T-cell (primary cell): ENCODE measurements at places on chromosomes 4 and X. TPM values are rescaled to one million over a fixed set of nuclear protein-coding genes. Genes with fewer than 3 reads are reported as not detected.

SYP gene
- total RNA-seq, result 0.53 TPM

DNA sequence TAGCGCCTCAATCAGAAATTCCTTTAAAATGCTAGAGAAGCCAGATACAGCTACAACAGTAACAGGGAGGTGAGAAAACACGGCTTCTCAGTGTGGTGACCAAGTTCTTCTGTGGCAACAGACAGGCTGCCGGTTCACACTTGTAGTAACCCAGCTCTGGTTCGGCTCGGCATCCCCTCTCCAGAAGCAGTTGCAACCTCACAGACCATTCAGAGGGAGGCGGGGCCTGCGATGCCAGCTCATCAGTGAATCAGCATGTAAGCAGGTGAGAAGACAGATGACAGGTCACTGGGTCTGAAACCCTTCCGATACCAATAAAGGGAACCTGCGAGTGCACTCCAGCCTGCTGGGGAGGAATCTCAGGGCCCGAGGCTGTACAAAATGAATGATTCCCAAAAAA, 251.0 kb downstream of the KCNIP4 start:
- no peaks in the 10 kb centered on the region for H3K4me1 ChIP-seq
- no peak overlapping the region for H3K27ac ChIP-seq
- H3K27me3 ChIP-seq, result peaks cover 3% of the 10 kb centered on the region
- no peaks in the 10 kb centered on the region for H3K36me3 ChIP-seq

GPR82 gene
- 0.22 TPM for total RNA-seq

DNA sequence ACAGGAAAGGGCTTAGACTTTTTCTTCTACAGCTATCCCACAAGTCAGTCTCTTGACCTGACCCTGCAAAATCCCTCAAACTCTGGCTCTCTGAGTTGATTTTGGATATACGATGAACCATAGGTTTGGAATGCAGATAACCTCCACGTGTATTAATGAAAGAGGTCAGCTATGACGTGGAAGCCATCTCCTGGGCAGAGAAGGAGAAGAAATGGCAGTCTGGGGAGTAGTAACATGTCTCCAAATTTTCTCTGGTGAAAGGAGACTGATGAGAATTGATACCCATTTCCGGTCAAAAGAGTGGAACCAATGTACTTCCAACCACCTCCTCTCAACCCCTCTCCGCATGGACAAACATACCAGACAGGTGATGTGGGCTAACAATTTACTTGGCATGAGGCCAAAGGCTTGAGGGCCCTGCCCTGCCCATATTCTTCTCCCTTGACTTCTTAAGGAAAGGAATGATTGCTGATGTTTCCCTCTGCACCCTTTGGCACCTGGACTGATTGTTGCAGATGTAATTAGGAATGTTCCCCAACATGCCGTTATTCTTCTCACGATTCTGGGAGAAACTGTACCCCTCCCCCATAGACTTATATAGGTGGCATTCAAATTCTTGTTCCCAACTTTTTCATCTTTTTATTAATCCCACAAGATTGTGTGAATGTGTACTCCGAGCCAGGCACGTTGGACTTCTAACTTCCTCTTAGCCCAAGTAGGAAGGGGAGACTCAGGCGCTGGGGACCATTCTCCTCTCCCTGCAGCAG, 580 bp upstream of the PLS3 start:
- no peak for DNase-seq
- no peaks in the 10 kb centered on the region for H3K36me3 ChIP-seq

NDP gene
- total RNA-seq, result not detected

PFKFB1 gene
- 0.95 TPM for total RNA-seq

IGFBP7 gene
- total RNA-seq, result 2.4 TPM

- no peak overlapping the region for H3K27ac ChIP-seq
- H3K4me3 ChIP-seq, result no peak overlapping the region
- H3K4me1 ChIP-seq, result no peaks in the 10 kb centered on the region
- H3K36me3 ChIP-seq, result no peaks in the 10 kb centered on the region
- no peak for DNase-seq
- no peaks in the 10 kb centered on the region for H3K27me3 ChIP-seq
These were observed 126.3 kb upstream of the EMCN start for GRCh38 chr4:100644150-100644549.

SPANXA2 gene
- total RNA-seq, result not detected

GRCh38 chr4:153114771-153115321, 89.4 kb upstream of the TRIM2 start:
- H3K4me1 ChIP-seq, result peaks cover 66% of the 10 kb centered on the region
- H3K27me3 ChIP-seq, result no peaks in the 10 kb centered on the region
- DNase-seq, result peak; percentile 58
- no peaks in the 10 kb centered on the region for H3K36me3 ChIP-seq

- H3K36me3 ChIP-seq, result no peaks in the 10 kb centered on the region
- H3K27ac ChIP-seq, result no peak overlapping the region
- no peaks in the 10 kb centered on the region for H3K4me1 ChIP-seq
- no peak for DNase-seq
These were observed 81.1 kb downstream of the CLCN5 start for GRCh38 chrX:50003467-50003866.

- no peaks in the 10 kb centered on the region for H3K36me3 ChIP-seq
- H3K27me3 ChIP-seq, result no peaks in the 10 kb centered on the region
- H3K27ac ChIP-seq, result no peak overlapping the region
These were observed 459.9 kb upstream of the BOD1L1 start for GRCh38 chr4:14087459-14087858.

DNA sequence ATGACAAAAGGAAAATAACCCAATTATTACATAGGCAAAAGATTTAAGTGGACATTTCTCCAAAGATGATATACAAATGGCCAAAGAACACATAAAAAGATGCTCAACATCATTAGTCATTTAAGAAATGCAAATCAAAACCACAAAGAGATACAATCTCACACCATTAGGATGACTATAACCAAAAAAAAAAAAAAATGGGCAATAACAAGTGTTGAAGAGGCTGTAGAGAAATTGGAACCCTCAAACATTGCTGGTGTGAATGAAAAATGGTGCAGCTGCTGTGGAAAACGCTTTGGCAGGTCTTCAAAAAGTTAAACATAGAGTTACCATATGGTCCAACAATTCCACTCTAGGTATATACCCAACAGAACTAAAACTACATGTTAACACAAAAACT, 5.6 kb upstream of the PRDX4 start:
- no peaks in the 10 kb centered on the region for H3K27me3 ChIP-seq
- H3K27ac ChIP-seq, result no peak overlapping the region
- H3K36me3 ChIP-seq, result peaks cover 2% of the 10 kb centered on the region
- DNase-seq, result no peak
- no peak overlapping the region for H3K4me3 ChIP-seq

DNA sequence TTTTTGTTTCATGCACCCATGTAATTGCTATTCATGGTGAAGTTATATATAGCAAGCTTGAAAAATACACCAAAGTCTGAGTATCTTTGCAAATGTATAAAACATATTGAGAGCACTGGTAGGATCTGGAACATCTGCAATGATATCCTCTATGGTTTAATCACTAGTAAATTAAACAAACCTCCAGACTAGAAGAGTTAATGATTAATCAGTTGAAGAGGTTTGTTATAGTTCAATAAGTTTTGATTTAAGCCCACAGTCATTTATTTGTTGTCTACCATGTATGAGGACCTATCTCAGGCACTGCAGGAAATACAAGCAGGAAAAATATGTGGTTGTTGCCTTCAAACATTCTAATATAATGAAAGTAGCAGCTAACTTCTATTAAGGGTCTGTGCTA, 16.5 kb downstream of the CYBB start:
- no peaks in the 10 kb centered on the region for H3K36me3 ChIP-seq
- no peak for DNase-seq
- H3K4me1 ChIP-seq, result peaks cover 12% of the 10 kb centered on the region
- H3K27ac ChIP-seq, result no peak overlapping the region
